Retinal pigment epithelial cell (primary cell): ENCODE measurements at places on chromosomes 1 and 21.

GRCh38 chr1:199463521-199464127, 563.9 kb upstream of the NR5A2 start:
- DNase-seq = peak; percentile 81

DNA sequence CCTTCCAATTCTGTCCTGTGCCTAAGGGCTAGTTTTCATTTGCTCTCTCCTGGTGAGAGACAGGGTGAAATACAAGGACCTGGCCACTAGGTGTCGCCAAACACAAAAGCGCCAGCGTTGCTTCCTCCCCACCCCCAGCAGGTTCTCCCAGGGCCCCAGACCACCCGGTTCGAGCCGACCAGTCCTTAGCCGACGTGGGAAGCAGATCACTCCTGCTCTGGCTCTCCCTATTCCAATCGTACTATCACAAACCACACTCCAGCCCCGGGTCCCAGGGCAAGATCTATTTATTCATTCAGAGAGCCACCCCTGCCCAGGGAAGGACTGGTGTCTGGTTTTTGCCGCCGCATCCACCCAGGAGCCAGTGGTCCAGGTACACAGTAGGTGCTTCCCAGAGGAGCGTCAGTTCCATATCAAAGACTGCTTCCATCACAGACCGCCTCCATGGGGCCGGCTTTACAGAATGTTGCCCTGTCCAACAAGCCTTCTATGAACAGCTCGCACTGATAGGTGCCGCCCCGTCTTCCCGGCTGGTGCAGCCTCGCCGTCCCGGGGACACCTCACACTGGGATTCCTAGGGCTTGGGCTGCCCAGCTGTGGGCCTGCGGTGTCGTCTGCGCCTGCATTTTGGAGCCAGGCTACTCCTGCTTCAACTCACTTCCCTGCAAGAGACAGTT, 35.0 kb downstream of the CTNNBIP1 start:
- DNase-seq = no peak

- DNase-seq = no peak
Measured at GRCh38 chr1:23568608-23569383, 9.5 kb upstream of the ID3 start.

- DNase-seq = no peak
Measured at GRCh38 chr1:218467101-218468072, 122.3 kb downstream of the TGFB2 start.

DNA sequence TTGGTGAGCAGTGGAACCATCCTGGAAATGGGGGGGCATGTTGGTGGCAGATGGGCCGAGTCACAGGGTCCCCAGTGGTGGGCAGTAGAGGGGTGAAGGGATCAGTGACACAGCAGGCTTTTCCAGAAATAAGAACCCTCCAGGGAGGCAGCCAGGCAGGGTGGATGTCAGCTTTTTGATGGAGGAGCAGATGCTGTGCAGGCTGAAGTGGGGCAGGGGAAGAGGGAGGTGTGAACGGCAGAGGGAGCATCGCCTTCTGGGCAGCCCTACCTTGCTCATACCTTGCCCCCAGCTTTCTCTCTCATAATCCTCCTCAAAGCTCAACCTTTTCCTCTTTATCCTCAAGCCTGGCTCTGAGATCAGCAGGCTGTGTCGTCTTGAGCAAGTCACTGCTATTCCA, 131.8 kb upstream of the IPO9 start:
- no peak for DNase-seq

DNA sequence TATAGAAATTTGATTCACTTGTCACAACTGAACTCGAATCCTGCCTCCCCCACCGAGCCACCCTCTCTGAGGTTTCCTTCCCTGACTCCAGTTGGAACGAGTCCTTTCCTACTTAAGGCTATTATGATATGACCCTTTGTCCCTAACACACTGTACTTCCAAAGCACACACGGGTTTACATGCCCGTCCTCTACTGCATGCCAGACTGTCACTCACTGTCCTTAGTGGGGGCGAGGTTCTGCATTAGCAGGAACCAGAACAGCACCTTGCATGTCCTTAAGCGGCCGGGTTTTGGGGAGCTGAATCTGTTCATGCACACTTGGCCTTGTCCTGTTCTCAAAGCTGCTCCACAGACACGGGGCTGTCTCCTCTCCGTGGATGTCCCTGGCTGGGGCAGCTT, 164.6 kb upstream of the KCNJ6 start:
- DNase-seq = no peak

GRCh38 chr1:60185684-60186083, 112.1 kb upstream of the C1orf87 start:
- no peak for DNase-seq

GRCh38 chr1:58754073-58754613, 29.7 kb downstream of the JUN start:
- peak; percentile 21 for DNase-seq

DNA sequence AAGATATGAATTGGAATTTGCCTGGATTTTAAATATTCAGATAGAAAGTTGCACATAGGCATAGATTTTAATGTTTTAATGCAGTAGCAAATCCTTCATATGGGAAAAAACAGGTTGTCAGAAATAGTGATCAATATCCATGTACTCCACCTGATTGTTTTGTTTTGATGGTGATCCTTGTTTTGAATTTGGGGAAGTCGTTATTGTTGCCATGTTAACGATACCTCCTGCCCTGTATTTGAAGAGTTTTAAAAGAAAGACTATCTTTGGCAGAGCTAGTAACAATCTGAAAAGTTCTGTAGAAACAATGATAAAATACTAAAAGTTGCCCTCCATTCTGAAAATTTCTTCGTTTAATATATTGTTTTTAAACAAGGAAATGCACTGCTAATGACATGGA, 1.1 kb downstream of the CEP350 start:
- DNase-seq = no peak

DNA sequence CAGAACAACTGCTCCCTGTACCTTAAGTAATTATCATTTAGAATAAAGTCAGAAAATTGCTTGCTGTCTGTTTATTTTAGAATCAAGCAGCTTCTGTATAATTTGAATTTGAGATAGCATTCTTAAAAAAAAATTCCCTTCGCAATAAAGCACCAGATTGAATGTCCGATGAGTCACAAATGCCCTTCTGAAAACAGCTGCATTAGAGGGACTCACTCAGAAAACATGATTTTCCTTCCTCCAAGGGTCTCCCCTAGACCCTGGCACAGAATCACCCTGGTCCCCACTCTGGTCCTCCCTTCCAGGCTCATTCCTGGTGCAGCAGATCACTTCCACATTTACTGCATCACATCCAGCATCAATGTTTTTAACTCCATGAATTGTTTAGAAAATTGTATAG, 471.1 kb upstream of the VAMP3 start:
- DNase-seq = peak; percentile 52

DNA sequence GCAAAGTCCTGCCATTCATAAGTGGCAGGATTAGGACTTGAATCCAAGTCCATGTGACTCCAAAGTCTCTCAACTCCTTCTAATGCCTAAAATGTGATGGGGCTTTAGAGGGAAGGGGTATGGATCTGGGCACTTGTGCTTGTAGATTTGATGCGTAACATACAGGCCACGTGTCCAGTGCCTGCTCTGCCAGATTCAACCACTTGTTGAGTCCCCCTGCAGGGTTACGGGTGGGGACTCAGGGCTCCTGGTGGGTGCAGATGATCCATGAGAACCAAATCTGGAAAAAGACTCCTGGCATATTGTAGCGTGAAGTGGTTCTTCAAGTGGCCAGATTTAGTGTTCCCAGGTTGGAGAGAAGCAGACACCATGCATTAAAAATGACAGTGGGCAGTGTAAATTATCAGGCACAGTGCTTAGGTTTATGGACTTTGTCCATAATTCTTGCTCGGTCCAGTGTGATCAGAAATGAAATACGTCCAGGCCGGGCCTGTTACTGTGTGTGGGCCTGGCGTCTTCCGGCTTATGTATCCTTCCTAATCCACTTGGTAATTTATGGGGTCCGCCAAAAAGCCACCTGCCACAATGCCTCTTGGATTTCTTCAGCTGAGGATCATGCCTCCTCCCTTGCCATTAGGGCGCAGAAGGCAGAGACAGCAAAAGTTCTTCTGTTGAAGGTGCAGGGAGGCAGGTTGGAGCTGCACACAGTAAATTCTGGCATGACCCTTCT, 51.2 kb upstream of the LRP8 start:
- peak; percentile 65 for DNase-seq

GRCh38 chr1:114353262-114353661, 157.7 kb downstream of the TRIM33 start:
- DNase-seq = peak; percentile 52

DNA sequence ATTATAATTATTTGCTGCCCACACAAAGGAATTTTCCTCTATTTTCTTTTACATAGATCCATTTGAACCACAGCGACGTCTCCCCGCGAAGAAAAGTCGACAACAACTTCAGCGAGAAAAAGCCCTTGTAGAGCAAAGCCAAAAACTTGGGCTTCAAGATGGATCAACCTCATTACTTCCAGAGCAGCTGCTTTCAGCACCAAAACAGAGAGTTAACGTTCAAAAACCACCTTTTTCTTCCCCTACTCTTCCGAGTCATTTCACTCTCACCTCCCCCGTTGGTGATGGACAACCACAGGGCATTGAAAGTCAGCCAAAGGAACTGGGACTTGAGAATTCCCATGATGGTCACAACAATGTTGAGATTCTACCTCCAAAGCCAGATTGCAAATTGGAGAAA, 7.2 kb downstream of the GORAB start:
- DNase-seq = no peak

- DNase-seq = no peak
Measured at GRCh38 chr1:25219661-25220251, 12.5 kb downstream of the SYF2 start.

DNA sequence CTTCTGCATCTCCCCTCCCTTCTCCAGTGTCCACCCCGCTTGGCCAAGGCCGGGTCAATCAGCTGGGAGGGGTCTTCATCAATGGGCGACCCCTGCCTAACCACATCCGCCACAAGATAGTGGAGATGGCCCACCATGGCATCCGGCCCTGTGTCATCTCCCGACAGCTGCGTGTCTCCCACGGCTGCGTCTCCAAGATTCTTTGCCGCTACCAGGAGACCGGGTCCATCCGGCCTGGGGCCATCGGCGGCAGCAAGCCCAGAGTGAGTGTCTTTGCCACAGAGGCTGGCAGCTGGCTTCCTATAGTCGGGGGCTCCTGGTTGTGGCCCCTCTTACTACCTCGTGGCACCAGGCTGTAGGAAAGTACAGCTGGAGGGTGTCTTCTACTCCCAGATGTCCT, 3.6 kb downstream of the PAX7 start:
- DNase-seq = no peak

DNA sequence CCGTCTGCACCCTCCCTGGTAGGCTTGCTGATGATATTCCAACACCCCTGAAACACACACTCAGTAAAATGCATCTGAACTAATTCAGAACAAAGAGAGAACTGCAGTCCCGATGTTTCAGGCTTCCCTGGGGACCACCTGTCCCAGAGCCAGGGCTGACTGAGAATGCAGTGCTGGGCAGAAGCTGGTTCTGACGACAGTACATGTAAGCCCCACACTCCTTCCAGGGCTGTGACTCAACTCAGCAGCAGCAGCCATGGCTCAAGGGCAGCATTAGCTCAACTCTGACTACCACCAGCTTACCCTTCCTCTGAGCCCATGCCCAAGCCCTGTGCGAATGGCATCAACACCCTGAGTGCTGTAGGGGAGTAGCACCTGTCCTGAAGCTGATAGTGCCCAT, 56.4 kb upstream of the SIPA1L2 start:
- DNase-seq = no peak

GRCh38 chr21:45516671-45517151, 25.5 kb downstream of the SLC19A1 start:
- no peak for DNase-seq

GRCh38 chr1:194950584-194950983, 1657.7 kb downstream of the KCNT2 start:
- no peak for DNase-seq

GRCh38 chr1:216815260-216816131, 92.3 kb upstream of the ESRRG start:
- peak; percentile 74 for DNase-seq

GRCh38 chr1:228752258-228752657, 17.0 kb downstream of the RHOU start:
- DNase-seq = no peak

GRCh38 chr21:23690316-23690715, 1917.0 kb downstream of the MRPL39 start:
- peak; percentile 0 for DNase-seq

DNA sequence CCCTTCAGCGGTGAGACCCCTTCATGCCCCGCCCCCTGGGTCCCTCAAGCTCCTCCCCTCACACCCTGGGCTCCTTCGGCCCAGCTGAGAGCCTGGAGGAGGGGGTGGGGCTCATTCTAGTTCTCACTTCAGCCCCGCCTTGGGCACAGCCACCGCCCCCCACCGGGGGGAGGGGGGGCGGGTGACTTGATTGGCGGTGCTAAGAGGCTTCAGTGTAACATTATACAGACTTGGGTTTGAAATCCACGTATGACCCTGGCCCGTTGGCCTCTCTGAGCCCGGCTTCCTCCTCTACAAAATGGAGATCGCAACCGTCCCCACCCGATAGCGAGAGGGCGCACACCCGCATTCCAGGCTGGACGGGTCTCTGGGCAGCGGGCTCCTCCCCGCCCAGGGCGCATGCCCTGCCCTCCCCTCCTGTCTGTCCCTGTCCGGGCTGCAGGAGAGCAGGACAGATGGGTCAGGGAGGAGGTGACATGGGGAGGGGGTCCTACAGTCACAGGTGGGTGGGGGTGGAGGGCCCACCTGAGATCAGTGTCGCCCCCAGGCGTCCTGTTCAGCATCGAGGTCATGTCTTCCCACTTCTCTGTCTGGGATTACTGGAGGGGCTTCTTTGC, 5.1 kb downstream of the CLCNKB start:
- no peak for DNase-seq

- no peak for DNase-seq
Measured at GRCh38 chr1:56439610-56440264, 139.6 kb downstream of the PLPP3 start.

- DNase-seq = no peak
Measured at GRCh38 chr1:5944843-5945167, 47.4 kb downstream of the NPHP4 start.

- DNase-seq = no peak
Measured at GRCh38 chr1:3034162-3034561, 12.9 kb downstream of the ACTRT2 start.

GRCh38 chr1:118988186-118989005, at the start of gene TBX15:
TSS of gene TBX15 (minus strand) at chr1:118988343. CDS start at chr1:118987795, 548 bp downstream.
- no peak for DNase-seq

DNA sequence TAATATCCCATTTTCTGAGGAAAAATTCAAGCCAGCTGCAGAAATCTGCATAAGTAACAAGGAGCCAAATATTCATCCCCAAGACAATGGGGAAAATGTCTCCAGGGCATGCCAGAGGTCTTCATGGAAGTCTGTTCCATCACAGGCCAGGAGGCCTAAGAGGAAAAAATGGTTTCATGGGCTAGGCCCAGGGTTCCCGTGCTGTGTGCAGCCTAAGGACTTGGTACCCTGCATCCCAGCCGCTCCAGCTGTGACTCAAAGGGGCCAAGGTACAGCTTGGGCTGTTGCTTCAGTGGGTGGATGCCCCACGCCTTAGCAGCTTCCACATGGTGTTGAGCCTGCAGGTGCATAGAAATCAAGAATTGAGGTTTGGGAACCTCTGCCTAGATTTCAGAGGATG, 173.5 kb downstream of the LMX1A start:
- no peak for DNase-seq

DNA sequence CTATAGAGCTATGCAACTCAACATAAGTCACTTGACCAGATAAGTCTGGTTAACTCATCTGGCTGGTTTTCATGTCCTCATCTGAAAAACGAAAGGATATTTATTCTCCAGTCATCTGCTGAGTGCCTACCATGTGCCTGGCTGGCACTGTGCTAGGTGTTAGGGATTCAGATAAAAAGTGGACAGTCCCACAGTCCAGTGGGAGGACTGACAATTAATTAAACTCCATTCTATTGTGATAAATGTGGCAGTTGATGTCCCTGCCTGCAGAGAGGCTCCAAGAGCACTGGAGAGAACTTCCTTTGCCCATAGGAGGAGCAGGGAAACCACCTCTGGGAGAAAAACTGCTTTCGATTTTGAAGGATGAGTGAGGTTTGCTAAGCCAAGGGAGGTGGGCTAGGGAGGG, 5.4 kb downstream of the NUAK2 start:
- no peak for DNase-seq
